ENCODE measurements at places on chromosomes 3 and 15. TPM values are rescaled to one million over a fixed set of nuclear protein-coding genes. Genes with fewer than 3 reads are reported as not detected.

DNA sequence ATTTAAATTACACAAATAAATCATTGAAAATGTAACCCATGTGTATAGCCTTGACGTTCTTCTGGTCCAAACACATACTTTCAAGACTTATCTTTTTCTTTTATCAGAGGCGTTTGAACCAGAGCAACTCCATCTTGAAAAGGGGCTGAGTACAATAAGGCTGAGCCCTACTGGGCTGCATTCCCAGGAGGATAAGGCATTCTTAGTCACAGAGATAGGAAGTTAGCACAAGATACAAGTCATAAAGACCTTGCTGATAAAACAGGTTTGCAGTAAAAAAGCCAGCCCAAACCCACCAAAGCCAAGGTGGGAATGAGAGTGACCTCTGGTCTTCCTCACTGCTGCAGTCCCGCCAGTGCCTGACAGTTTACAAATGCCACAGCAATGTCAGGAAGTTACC, 101.0 kb upstream of the IGSF10 start:
- no peak for DNase-seq

- no peak for DNase-seq
Measured at GRCh38 chr3:62173939-62174515, 199.3 kb downstream of the FEZF2 start.

IL1RAP gene
- 14.6 TPM for total RNA-seq

DNA sequence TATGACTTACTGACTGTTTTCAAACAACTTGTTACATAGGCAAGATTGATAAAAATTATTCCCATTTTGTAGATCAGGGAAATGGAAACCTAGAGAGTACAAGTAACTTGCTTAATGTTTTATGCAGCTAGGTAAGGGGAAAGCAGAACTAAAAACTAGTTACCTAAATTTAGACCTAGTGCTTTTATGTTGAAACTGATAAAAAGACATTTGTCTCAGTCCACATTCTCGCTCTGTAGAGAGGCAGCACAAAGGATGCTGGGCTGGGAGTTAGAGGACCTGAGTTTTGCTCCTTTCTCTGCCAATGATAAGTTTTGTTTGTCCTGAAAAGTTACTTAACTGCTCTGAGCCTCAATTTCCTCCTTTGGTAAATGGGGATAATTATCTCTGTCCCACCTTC, 17.4 kb downstream of the TIMP4 start:
- no peak for DNase-seq

ZNF385D gene
- total RNA-seq = not detected

Data from A172 (cell line).